ENCODE measurements at places on chromosomes 1 and 21.

- DNase-seq: no peak
Measured at GRCh38 chr1:199862047-199862446, 165.5 kb upstream of the NR5A2 start.

DNA sequence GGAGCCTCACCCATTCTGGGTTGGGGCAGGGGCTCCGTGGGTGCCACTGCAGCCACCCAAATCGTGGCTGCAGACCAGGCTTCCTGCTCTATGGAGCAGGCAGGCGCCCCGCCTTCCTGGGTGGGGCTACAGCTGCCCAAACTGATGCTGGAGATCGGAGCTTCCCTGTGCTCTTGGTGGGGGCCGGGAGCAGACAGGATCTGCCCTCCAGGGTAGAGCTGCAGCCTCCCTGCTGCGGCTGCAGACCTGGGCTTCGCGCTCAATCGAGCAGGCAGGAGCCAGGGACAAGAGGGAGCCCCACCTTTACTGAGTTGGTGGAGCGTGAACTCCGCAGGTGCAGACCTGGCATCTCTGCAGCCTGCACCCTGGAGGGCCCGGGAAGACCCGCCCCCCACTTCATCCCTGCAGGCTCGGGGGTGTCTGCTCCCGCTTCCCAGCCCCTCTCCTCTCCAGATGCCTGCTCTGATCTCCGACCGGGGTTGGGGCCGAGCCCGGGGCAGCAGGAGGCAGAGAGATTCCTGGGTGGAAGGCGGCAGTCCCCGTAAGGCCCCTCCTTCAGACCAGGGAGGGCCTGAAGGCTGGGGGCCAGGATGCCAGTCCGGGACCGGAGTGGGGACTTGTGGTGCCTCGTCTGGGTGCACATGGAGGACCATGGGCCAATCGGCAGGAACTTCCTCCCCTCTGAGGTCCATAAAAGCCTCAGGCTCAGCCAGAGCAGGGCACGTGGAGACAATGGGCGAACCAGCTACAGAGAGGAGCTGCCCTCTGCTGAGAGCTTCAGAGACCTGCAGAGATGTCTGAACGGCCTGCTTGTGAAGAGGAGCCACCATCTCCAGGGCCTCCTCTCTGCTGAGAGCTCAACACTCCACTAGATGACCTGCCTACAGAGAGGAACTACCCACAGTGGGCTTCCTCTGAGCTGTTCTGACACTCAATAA is 359.3 kb downstream of the SMYD3 start:
- no peak for DNase-seq

GRCh38 chr1:162069334-162070093 is at the start of gene NOS1AP:
NOS1AP (plus strand) TSS chr1:162069691; CDS start chr1:162070178, 487 bp downstream.
- peak; percentile 65 for DNase-seq

- DNase-seq: no peak
Measured at GRCh38 chr1:26745191-26745590, 42.6 kb upstream of the PIGV start.

DNA sequence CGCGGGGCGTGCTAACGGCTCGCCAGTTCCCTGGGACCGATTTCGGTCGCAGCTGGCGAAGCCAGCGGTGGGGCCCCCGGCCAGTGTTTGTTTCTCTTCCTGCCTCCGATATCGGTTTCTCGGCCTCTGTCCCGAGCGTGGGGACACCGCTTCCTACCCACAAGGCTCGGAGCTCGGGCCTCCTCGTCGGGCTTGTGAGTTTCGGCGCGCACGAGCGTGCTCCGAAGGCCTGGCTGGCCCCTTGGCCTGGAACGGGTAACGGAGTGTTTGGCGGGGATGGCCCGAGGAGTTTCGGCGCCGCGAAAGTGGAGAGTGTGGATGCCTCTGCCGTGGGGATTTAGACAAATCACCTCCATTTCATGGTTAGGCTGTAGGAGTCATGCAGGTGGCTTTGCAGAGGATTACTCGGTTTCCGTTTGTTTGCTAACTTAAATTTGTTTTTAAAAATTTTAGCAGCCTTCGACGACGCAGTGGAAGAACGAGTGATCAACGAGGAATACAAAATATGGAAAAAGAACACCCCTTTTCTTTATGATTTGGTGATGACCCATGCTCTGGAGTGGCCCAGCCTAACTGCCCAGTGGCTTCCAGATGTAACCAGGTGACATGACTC is 559 bp downstream of the RBBP4 start:
- no peak for DNase-seq

- no peak for DNase-seq
Measured at GRCh38 chr1:33231166-33231565, 25.1 kb upstream of the ZNF362 start.

DNA sequence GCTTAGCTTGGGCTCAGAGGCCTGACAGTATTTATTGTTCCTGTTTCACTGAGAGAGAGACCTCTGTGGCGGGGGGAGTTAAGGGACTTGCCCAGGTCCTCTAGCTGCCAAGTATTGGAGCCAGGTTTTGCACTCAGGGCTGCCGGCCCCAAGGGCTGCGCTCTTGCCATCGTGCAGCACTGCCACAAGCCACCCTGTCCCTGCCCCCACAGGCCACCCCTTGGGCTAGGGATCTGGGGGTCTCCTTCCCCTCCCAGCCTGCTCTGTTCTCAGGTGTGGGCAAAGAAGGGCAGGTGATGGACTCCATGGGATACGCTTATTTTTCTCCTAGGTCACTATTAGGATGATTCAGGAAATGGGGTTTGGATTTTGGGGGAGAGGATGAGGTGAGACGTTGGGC is 8.7 kb downstream of the KIAA1614 start:
- DNase-seq: no peak

DNA sequence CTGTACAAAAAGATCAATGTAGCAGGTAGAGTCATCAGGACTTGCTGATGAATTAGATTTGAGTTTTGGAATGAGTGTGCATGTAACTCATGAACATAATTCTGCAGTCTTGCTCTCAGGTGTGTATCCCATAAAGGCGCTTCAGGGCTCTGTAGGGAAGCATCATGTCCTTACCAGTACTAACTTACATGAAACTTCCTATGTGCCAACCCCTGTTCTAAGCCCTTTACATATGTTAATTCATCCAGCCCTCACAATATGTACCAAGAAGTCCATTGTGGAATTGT is 2.1 kb upstream of the FCRLB start:
- DNase-seq: no peak

DNA sequence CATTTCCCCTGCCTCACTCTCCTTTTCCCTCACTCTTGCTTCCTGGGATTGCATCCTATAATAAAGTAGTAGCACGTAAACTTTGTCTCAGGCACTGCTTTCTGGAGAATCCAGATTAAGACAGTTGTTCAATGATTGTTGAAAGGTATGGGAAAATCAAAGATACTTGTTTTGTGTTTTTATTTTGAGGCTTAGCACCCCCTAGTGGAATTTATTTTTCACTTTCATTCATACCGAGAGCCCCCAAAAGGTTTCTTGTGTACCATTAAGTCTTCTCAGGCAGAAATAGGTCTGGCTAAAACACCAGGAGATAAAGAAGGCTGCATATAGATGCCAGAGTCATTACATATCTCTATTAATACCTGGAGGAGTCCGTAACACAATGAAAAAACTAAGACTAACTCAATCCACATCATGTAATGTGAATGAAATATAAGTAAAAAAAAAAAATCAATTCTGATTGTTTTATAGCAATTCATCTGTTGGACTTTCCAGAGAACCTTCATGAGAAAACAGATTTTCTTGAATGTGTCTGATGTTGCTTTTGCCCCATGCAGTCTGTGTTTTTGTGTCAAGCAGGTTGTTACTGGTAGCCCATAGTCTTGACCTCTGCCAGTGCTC is 103.5 kb downstream of the RPE65 start:
- DNase-seq: no peak

- DNase-seq: no peak
Measured at GRCh38 chr1:99548943-99549605, 96.8 kb upstream of the PALMD start.

GRCh38 chr1:185257950-185258208 is 59.2 kb downstream of the IVNS1ABP start:
- DNase-seq: no peak

- DNase-seq: no peak
Measured at GRCh38 chr1:86933051-86933450, 18.6 kb downstream of the HS2ST1 start.

DNA sequence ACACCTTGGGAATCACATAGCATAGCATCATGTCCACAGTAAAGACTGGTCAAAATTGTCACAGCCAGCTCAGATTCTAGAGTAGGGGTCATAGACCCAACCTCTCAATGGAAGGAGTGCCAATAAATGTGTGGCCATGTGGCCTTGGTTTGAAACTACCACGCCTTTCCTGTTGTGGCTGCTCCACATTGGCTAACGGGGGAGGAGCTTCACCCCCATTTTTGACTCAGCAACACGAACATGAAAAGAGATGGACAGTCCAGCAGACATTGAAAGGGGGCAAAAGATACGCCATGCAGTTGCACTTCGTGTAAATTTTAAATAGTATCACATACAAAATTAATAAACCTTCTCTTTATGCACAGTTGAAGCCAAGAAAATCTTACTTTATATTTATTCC is 78.4 kb upstream of the HIVEP3 start:
- DNase-seq: no peak

GRCh38 chr1:147892216-147892615 is 10.4 kb upstream of the GJA8 start:
- DNase-seq: no peak

- no peak for DNase-seq
Measured at GRCh38 chr1:151864411-151864810, 10.9 kb upstream of the THEM5 start.

- no peak for DNase-seq
Measured at GRCh38 chr1:113058941-113059706, 13.9 kb upstream of the LRIG2 start.

DNA sequence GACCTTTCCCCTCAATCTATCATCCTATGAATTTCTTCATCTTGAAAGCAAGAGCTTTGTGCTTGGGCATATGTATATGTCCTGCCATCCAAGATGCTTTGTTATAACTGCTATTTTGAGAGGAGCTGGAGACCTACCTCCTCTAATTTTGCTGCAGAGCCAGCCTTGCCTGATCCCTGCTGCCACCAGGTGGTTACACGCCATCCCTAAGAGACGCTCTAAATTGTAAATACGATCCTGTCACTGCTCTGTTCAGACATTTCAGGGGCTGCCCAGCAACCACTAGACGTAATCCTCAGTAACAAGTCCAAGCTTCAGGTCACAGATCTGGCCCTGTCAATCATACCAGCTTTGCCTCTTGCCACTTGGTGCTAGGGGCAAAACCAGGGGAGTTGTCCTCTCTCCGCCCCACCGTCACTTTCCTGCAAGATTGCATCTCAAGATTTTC is 32.9 kb downstream of the GPA33 start:
- DNase-seq: no peak

DNA sequence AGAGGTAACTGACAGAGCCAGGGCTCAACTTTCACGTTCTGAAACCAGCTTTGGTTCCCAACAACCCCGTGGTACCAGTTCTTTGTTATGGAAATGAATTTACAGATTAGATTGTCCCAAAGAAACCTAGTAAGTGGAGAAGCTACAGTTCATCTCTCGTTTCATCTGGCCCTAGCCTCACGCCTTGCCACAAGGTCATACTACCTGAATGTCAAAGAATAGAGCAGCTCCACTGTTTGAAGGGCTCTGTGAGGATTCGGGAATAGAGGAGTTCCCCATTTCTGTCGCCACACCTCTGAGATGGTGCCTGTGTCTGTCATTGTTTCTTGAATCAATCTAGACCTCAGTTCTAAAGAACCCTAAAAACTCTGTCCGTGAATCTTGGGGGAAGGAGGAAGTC is 15.0 kb upstream of the CDC42 start:
- DNase-seq: no peak

DNA sequence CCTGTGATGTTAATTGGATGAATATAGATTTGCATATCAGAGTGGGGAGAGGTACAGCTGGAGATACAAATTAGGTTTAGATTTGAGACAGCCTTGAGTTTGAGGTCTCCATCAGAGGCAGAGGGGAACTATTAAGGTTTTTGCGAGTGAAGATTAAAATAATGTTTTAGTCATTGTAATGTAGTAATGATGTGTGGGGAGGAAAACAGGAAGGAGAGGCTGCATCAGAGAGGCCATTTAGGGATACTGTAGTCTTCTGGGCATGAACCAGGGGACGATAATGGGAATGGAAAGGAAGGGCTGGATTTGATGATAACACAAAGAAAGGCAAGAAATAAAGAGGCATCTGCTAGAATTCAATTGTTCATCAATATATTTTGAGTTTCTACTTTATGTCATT is 9.5 kb downstream of the CD84 start:
- no peak for DNase-seq

DNA sequence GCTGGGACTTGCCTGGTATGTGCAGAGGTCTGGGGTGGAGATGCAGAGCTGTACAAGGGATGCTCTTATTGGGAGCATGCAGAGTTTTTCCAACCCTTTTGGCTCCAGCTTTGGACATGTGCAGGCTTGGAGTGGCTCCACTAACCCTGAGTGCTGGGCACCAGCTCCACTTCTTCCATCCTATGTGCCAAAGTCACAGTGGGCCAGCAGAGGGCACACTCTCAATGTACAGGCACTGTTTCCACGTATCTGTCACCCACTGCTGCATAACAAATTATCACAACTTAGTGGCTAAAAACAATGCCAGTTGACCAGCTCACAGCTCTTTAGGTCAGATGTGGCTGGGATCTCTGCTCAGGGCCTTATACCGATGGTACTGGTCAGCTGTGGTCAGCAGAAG is 631.8 kb downstream of the AJAP1 start:
- DNase-seq: peak; percentile 27

DNA sequence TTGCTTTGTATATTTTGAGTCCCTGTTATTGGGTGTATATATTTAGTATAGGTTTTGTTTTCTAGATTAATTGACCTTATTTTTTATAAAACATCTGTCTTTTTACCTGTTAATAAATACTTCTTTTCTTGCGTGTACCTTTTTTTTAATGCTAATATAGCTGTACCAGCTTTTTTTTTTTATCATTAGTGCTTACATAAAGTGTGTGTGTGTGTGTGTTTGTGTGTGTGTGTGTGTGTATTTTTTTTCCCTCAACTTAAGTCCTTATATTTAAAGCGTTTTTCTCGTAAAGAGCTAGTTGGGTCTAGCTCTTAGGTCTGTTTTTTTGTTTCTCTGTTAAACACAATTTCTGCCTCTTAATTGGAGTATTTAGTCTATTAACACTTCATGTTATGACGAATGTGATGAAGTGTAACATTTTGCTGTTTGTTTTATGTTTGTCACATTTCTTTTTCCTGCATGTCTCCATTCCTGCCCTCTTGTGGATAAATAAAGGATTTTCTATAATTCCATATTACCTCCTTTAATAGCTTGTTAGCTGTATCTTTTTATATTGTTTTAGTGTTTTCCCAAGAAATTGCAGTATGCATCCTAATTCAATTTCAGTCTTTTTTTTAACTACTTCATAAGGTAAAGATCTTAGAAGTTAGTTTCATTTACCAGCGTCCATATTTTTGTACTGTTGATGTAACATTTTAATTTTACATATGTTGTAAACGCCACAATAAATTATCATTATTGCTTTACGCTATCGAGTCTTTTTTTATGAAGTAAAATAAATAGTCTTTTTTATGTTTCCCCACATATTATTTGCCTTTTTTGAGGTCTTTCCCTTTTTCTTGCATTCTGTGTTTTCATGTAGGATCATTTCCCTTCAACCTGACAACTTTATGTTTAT is 4.3 kb downstream of the PRMT2 start:
- DNase-seq: peak; percentile 39

DNA sequence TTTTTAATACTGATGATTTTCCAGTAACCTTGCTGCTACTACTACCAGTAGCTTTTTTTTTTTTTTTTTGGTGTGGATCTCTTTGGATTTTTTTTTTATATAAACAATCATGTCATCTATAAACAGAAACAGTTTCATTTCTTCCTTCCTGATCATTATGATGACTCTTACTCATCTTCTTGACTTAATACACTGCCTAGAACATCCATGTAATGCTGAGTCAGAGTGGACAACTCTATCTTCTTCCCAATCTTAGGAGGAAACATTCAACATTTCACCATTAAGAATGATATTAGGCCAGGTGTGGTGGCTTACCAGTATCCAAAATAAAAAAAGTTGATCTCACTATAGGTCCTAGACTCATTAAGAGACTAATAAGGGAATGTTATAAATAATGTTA is 69.1 kb downstream of the RUSC1 start:
- no peak for DNase-seq
